ENCODE measurements at places on chromosomes 13 and 19.

- no peaks in the 10 kb centered on the region for H3K36me3 ChIP-seq
- H3K27ac ChIP-seq = no peak overlapping the region
- H3K4me1 ChIP-seq = peaks cover 40% of the 10 kb centered on the region
Measured at GRCh38 chr19:9932835-9933234, 3.5 kb downstream of the OLFM2 start.

DNA sequence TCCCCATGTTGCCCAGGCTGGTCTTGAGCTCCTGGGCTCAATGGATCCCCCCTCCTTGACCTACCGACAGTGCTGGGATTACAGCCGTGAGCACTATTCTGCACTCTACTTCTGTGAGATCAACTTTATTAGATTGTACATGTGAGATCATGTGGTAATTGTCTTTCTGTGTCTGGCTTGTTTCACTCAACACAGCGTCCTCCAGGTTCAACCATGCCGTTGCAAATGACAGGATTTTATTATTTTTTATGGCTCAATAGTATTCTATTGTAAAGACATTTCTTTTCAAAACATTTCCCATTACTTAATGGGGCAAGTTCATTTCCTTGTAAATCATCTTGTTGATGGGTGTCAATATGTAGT, 1.5 kb upstream of the OBI1 start:
- peaks cover 10% of the 10 kb centered on the region for H3K27me3 ChIP-seq
- DNase-seq = no peak
- H3K4me1 ChIP-seq = peaks cover 35% of the 10 kb centered on the region
- peaks cover 20% of the 10 kb centered on the region for H3K36me3 ChIP-seq
- H3K27ac ChIP-seq = no peak overlapping the region
- peak overlapping the region; percentile 99 for H3K4me3 ChIP-seq

GRCh38 chr19:17235971-17236777, 9.5 kb downstream of the NR2F6 start:
- no peak overlapping the region for H3K27ac ChIP-seq
- H3K4me3 ChIP-seq = peak overlapping the region; percentile 73
- no peak for DNase-seq
- no peaks in the 10 kb centered on the region for H3K27me3 ChIP-seq
- peaks cover 3% of the 10 kb centered on the region for H3K36me3 ChIP-seq

- no peaks in the 10 kb centered on the region for H3K36me3 ChIP-seq
- DNase-seq = no peak
- H3K4me3 ChIP-seq = no peak overlapping the region
Measured at GRCh38 chr13:103876571-103876970, 810.4 kb upstream of the SLC10A2 start.

DNA sequence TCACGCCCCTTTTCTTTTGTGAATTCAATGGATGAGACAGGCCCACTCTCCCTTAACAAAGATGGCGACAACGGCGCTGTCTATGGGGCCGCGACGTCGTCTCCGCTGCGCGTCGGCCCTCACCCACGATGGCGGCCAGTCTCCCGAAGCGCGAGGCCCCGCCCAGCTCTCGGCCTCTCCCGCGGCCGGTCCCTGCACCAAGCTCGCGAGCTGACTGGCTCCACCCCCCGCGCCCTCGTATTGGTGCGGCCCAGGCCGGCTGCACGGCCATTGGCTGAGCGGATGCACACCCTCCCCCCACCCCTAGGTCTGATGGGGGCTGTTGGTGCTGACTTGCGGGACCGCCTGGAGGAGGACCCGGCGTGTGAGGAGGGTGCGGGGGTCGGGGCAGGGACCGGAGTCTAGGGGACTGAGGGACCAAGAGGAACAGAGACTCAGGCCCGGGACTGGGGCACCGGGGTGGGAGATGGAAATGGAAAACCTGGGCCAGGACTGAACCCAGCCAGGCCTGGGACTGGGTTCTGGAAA, 4.8 kb downstream of the SPHK2 start:
- no peaks in the 10 kb centered on the region for H3K27me3 ChIP-seq

- no peaks in the 10 kb centered on the region for H3K27me3 ChIP-seq
- peak overlapping the region; percentile 75 for H3K27ac ChIP-seq
- H3K4me3 ChIP-seq = peak overlapping the region; percentile 43
- DNase-seq = no peak
- H3K36me3 ChIP-seq = peaks cover 21% of the 10 kb centered on the region
- peaks cover 87% of the 10 kb centered on the region for H3K4me1 ChIP-seq
Measured at GRCh38 chr19:18500799-18501198, 21.1 kb downstream of the ELL start.

GRCh38 chr19:46742926-46743480, 2.9 kb upstream of the FKRP start:
- H3K27me3 ChIP-seq = no peaks in the 10 kb centered on the region
- H3K4me1 ChIP-seq = peaks cover 64% of the 10 kb centered on the region
- peak overlapping the region; percentile 32 for H3K27ac ChIP-seq
- no peak overlapping the region for H3K4me3 ChIP-seq

DNA sequence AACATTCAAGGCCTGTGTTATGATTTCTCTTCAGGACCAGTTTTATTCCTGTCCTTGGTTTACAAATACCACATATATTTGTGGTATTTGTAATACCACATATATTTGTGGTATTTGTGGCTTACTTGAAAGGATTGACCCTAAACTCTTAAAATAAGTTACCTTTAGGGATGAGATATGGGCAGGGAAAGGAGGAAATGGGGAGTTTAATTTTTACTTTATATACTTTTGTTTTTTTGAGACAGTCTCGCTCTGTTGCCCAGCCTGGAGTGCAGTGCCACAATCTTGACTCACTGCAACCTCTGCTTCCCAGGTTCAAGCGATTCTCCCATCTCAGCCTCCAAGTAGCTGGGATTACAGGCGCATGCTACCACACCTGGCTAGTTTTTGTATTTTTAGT, 2.3 kb upstream of the TGDS start:
- H3K27me3 ChIP-seq = no peaks in the 10 kb centered on the region
- peaks cover 14% of the 10 kb centered on the region for H3K36me3 ChIP-seq
- no peak overlapping the region for H3K4me3 ChIP-seq
- peaks cover 49% of the 10 kb centered on the region for H3K4me1 ChIP-seq
- DNase-seq = no peak

- DNase-seq = no peak
- H3K4me3 ChIP-seq = no peak overlapping the region
- H3K36me3 ChIP-seq = peaks cover 2% of the 10 kb centered on the region
- H3K27me3 ChIP-seq = no peaks in the 10 kb centered on the region
Measured at GRCh38 chr13:51885651-51886050, 23.9 kb downstream of the CCDC70 start.

DNA sequence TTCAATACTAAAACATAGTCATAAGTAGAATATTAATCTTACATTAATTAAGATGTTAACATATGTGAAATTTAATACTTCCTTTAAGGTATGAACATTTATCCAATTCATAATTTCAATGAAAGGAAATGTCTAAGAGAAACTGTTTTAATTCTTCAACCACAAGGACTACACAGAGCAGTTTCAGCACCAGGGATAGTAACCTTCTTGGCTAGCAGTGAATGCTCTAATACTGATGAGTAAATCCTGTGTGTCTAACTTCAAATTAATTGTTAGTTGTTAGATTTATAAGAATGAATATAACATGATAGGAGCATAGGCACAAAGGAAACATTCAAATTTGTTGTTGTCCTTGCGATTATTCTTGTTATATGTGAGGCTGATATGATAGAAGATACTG, 15.6 kb upstream of the NBEA start:
- no peak overlapping the region for H3K27ac ChIP-seq
- no peaks in the 10 kb centered on the region for H3K36me3 ChIP-seq
- H3K27me3 ChIP-seq = no peaks in the 10 kb centered on the region
- H3K4me1 ChIP-seq = no peaks in the 10 kb centered on the region

DNA sequence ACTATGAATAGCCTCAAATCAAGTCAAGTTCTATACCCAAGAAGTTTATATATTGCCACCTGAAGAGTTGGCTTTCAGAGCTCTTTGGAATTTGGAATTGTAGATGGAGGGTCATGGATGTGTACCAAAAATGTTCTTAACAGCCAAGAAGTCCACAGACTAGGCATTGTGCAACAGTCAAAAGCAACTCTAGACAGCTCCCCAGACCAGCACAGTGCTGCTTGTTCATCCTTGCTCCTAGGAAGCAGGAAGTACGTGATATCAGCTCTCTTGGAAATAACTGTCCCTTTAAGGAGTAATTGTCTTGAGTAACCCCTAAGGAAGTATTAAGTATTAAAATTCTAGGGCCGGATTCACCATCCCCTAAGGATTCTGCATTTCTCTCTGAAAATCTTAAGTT, 30.7 kb upstream of the IL17D start:
- H3K4me3 ChIP-seq = no peak overlapping the region
- H3K27ac ChIP-seq = no peak overlapping the region
- H3K27me3 ChIP-seq = no peaks in the 10 kb centered on the region
- no peak for DNase-seq

DNA sequence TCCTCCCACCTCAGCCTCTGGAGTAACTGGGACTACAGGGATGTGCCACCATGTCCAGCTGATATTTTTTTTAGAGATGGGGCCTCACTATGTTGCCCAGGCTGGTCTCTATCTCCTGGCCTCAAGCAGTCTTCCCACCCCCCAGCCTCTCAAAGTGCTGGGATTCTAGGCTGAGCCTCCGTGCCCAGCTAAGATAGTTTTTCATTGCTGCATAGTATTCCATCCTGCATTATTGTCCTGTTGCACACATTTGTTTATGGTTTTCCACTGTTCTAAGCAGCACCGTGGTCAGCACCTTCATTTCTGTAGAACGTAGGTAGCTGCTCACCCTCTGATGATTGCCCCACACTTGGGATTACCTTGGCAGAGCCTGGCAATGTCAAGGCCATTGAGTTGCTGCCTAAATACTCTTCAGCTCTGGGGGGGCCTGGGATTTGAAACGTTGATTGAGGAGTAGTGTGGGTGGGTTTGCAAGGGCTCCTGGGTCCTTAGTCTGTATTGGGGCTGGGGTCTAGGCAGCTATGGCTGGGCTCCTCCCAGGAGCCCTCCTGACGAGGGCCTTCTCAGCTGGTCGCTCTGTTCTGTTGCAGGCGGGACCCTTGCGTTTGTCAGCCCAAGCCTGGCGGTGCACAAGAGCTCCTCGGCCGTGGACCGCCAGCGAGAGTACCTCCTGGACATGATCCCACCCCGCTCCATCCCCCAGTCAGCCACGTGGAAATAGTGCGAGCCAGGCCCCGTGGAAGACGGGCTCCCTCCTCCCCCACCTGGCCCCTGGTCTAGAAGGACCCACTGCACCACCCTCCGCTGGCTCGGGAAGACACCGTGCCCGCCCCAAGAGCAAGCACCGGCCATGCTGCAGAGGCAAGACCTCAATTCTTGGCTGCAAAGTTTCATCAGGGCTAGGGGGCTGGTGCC, 10.3 kb downstream of the TSSK6 start:
- no peak overlapping the region for H3K4me3 ChIP-seq
- no peaks in the 10 kb centered on the region for H3K27me3 ChIP-seq
- no peak for DNase-seq
- H3K27ac ChIP-seq = no peak overlapping the region

- H3K27ac ChIP-seq = no peak overlapping the region
- no peaks in the 10 kb centered on the region for H3K4me1 ChIP-seq
- H3K36me3 ChIP-seq = no peaks in the 10 kb centered on the region
- no peak for DNase-seq
- H3K4me3 ChIP-seq = no peak overlapping the region
Measured at GRCh38 chr13:111589321-111589720, 268.9 kb downstream of the TEX29 start.

- no peak overlapping the region for H3K4me3 ChIP-seq
- H3K27me3 ChIP-seq = peaks cover 78% of the 10 kb centered on the region
- no peaks in the 10 kb centered on the region for H3K36me3 ChIP-seq
- no peaks in the 10 kb centered on the region for H3K4me1 ChIP-seq
- no peak for DNase-seq
- H3K27ac ChIP-seq = no peak overlapping the region
Measured at GRCh38 chr13:95571941-95572340, 19.4 kb downstream of the CLDN10 start.

- peaks cover 2% of the 10 kb centered on the region for H3K36me3 ChIP-seq
Measured at GRCh38 chr19:17357724-17358123, 19.4 kb downstream of the PLVAP start.

- peak; percentile 35 for DNase-seq
- peak within 1 kb of the TSS; percentile 86 for H3K4me3 ChIP-seq
- H3K27me3 ChIP-seq = no peaks in the 10 kb centered on the region
- peaks cover 17% of the 10 kb centered on the region for H3K36me3 ChIP-seq
- peak within 1 kb of the TSS; percentile 88 for H3K27ac ChIP-seq
Measured at GRCh38 chr13:113209336-113209758, at the start of gene CUL4A. Gene CUL4A, plus strand, starts transcription at chr13:113209613. Its CDS starts 15 bp downstream, at chr13:113209628.

- peaks cover 45% of the 10 kb centered on the region for H3K36me3 ChIP-seq
- H3K4me1 ChIP-seq = peaks cover 8% of the 10 kb centered on the region
- peak overlapping the region; percentile 23 for H3K4me3 ChIP-seq
- no peaks in the 10 kb centered on the region for H3K27me3 ChIP-seq
- DNase-seq = no peak
- peak overlapping the region; percentile 22 for H3K27ac ChIP-seq
Measured at GRCh38 chr13:114004420-114005205, 30.7 kb upstream of the C13orf46 start.

GRCh38 chr19:36160821-36161596, 8.8 kb upstream of the COX7A1 start:
- DNase-seq = no peak
- no peaks in the 10 kb centered on the region for H3K4me1 ChIP-seq
- H3K27ac ChIP-seq = no peak overlapping the region
- H3K27me3 ChIP-seq = no peaks in the 10 kb centered on the region
- no peak overlapping the region for H3K4me3 ChIP-seq
- peaks cover 7% of the 10 kb centered on the region for H3K36me3 ChIP-seq

- H3K4me3 ChIP-seq = no peak overlapping the region
- no peak for DNase-seq
- no peaks in the 10 kb centered on the region for H3K36me3 ChIP-seq
- H3K27ac ChIP-seq = no peak overlapping the region
Measured at GRCh38 chr13:112616586-112617362, 28.8 kb upstream of the TUBGCP3 start.

DNA sequence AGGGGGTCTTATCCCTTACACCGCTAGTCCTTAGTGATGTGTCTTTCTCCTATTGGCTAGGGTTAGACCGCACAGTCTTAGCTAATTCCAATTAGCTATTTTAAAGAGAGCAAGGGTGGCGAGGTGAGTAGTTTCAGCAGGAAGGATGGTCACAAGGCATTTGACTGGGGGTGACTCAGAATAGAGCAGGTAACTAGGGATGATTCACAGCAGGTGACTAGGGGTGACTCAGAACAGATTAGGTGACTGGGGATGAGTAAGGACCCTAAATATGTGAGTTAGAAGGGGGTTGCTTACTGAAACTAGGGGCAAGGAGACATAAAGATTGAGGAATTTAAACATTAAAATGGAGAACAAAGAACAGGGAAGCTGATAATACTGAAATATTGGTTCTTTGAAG, 64.3 kb downstream of the ZNF66 start:
- no peak overlapping the region for H3K4me3 ChIP-seq
- H3K4me1 ChIP-seq = no peaks in the 10 kb centered on the region
- H3K27ac ChIP-seq = no peak overlapping the region
- peaks cover 2% of the 10 kb centered on the region for H3K36me3 ChIP-seq

GRCh38 chr13:87884884-87885283, 213.7 kb downstream of the SLITRK5 start:
- H3K36me3 ChIP-seq = no peaks in the 10 kb centered on the region
- no peak overlapping the region for H3K4me3 ChIP-seq
- DNase-seq = no peak
- no peaks in the 10 kb centered on the region for H3K27me3 ChIP-seq
- H3K4me1 ChIP-seq = no peaks in the 10 kb centered on the region
- H3K27ac ChIP-seq = no peak overlapping the region

- no peak for DNase-seq
- H3K36me3 ChIP-seq = no peaks in the 10 kb centered on the region
- H3K4me1 ChIP-seq = no peaks in the 10 kb centered on the region
- no peak overlapping the region for H3K27ac ChIP-seq
- no peak overlapping the region for H3K4me3 ChIP-seq
Measured at GRCh38 chr13:23450340-23451046, 17.0 kb upstream of the SACS start.

- H3K4me1 ChIP-seq = no peaks in the 10 kb centered on the region
- no peaks in the 10 kb centered on the region for H3K27me3 ChIP-seq
- DNase-seq = no peak
Measured at GRCh38 chr13:109615721-109616420, 170.5 kb downstream of the IRS2 start.
